ENCODE measurements at places on chromosomes 3 and 15. TPM values are rescaled to one million over a fixed set of nuclear protein-coding genes. Genes with fewer than 3 reads are reported as not detected.
A peak's percentile ranks its signal among the peaks of the same experiment; 100 is the strongest.

DNA sequence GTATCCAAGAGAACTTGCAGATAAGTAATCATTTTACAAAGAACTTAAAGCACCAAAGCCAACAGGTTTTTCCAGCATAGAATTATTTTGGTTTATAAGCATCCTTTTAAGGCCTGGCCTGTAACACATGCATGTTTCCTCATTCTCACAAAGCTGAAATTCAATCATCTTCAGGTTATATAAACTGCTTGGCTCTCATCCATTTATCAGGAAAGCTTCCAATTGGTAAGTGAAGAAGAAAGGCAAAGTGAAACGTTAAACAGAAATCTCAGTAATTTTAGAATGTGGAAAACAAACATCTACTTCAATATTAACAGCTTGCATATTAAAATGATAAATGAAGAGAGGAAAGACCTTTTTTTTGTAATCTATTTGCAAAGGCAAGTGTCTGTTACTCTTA, 1.6 kb downstream of the SERP1 start:
- peak overlapping the region; percentile 89 for H3K4me3 ChIP-seq
- no peaks in the 10 kb centered on the region for H3K36me3 ChIP-seq
- peak overlapping the region; percentile 99 for H3K27ac ChIP-seq
- DNase-seq, result no peak
- no peaks in the 10 kb centered on the region for H3K4me1 ChIP-seq
- H3K27me3 ChIP-seq, result no peaks in the 10 kb centered on the region

DNA sequence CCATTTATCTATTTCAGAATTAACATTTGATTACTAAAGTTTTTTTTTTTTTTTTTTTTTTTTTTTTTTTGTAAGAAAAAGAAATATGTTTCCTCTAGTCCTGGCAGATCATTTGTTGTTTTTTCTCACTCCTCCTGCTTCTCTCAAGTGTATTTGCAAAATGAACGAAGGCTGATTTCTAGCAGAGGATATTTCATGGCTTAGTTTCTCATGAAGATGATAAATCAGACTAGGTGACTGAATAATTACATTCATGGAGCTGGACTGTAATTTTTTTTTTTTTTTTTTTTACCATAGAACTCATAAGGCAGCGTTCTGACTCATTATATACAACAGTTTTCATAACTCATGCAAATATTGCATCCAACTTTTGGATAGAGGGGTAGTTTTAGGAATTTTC, 332.5 kb upstream of the SEMA6D start:
- no peak overlapping the region for H3K4me3 ChIP-seq
- H3K4me1 ChIP-seq, result peaks cover 9% of the 10 kb centered on the region
- no peaks in the 10 kb centered on the region for H3K27me3 ChIP-seq

DNA sequence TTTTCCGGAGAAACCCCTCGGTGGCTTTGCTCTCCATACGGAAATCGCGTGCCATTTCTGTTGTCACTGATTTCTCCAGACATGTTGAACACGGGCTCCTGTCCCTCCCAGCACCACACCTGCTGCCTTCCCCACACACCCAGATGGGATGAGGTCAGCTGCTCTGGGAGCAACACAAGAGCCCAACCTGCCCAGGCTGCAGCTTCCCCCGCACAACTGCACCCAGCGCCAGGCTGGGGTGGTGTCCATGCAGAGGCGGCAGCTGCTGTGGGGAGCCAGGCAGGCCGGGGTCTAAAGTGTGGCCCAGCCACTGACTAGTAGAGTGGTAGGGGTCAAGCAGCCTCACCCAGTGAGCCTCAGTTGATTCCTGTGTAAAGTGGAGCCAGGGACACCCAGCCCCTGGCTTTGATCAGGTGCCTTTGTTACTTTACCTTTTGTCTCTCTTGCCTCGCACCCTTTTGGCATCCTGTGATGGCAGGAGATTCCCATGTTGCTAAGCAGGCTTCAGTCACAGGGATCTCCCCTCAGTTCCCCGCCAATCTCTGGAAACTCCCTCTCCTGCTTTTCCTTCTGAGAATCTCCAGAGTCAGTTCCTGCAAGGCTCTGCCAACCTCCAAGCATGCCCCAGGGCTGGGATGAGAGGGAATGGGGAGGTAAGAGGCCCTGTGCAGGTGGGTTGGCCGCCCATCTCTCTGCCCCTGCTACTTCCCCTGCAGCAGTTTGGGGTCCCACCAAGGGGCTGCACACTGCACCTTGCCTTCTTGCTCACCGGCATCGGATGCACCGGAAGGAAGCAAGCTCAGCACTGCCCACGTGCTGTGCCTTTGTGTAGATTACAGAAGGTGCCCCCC, 91.8 kb upstream of the ALDH1A3 start:
- H3K36me3 ChIP-seq, result no peaks in the 10 kb centered on the region
- H3K4me1 ChIP-seq, result no peaks in the 10 kb centered on the region
- no peaks in the 10 kb centered on the region for H3K27me3 ChIP-seq

DNA sequence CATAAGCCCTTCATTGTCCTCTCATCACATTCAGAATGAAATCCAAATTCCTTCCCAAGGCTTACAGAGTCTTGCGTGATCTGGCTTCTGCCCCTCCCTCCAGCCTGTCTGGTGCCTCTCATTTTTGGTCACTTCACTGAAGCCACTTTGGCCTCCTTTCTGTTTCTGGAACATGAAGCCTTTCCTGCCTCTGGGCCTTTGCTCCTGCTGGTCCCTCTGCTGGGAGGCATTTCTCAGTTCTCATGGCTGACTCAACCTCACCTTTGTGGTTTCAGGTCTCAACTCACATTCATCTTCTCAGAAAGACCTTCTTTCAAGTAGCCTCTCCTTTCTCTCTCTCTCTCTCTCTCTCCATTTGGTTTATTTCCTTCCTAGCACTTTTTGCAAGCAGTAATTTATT, 43.9 kb upstream of the BHLHE40 start:
- H3K4me1 ChIP-seq, result no peaks in the 10 kb centered on the region
- DNase-seq, result no peak
- no peaks in the 10 kb centered on the region for H3K36me3 ChIP-seq

DNA sequence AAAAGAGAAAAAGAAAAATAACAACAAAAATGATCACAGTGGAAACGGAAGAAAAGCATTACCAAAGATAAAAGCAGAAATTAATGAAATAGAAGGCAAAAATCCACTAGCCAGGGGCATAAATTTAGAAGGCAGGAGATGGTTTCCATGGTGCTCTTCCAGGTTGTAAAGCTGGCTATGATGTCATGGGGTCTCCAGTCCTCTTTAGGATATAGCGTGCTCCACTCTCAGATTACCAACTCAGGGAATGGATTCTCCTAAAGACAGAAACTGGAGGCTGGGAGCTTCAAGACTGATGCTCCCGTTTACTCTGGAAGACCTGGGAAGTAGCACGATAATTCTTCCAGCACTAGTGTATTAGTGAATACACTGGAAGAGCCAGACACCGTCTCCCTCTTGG, 10.9 kb upstream of the ULK4 start:
- H3K27ac ChIP-seq, result no peak overlapping the region
- DNase-seq, result no peak
- no peaks in the 10 kb centered on the region for H3K4me1 ChIP-seq
- no peaks in the 10 kb centered on the region for H3K36me3 ChIP-seq
- H3K27me3 ChIP-seq, result no peaks in the 10 kb centered on the region

DNA sequence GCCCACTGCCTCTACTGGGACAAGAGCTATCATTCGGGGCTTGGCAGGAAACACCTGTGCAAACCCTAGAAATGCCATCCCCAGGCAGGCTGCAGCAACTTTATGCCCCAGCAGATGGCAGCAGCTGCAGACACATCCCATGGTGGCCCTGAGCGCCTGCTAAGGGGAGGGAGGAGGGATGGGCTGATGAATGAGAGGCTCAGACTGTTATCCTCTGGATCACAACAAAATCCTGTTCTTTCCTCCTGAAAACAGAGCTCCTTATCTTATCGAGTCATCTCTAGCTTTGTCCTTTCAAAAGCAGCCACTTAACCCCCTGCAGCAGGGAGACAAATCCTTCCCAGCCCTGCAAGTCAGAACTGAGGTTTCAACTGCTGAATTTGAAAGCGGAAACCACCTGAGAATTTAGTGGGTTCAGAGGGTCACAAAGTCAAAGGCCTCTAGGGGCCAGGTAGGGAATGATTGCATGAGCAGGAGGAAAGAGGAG, 90.6 kb upstream of the PROK2 start:
- peak; percentile 74 for DNase-seq
- no peaks in the 10 kb centered on the region for H3K36me3 ChIP-seq
- H3K4me3 ChIP-seq, result no peak overlapping the region
- H3K27me3 ChIP-seq, result no peaks in the 10 kb centered on the region

Gene SLC51A
- not detected for total RNA-seq

GRCh38 chr3:51173518-51174271, 211.4 kb upstream of the MANF start:
- DNase-seq, result no peak
- no peaks in the 10 kb centered on the region for H3K4me1 ChIP-seq
- no peaks in the 10 kb centered on the region for H3K36me3 ChIP-seq
- H3K4me3 ChIP-seq, result no peak overlapping the region

GRCh38 chr3:71784201-71784913, 591 bp downstream of the PROK2 start:
- H3K36me3 ChIP-seq, result no peaks in the 10 kb centered on the region
- peak overlapping the region; percentile 55 for H3K4me3 ChIP-seq
- H3K27ac ChIP-seq, result no peak overlapping the region
- H3K4me1 ChIP-seq, result peaks cover 9% of the 10 kb centered on the region
- H3K27me3 ChIP-seq, result peaks cover 25% of the 10 kb centered on the region

GRCh38 chr3:75260-75659, 121.3 kb upstream of the CHL1 start:
- no peaks in the 10 kb centered on the region for H3K27me3 ChIP-seq
- DNase-seq, result no peak
- H3K4me3 ChIP-seq, result no peak overlapping the region
- H3K27ac ChIP-seq, result no peak overlapping the region
- H3K4me1 ChIP-seq, result no peaks in the 10 kb centered on the region

GRCh38 chr3:194208709-194209108, 72.8 kb downstream of the HES1 start:
- no peaks in the 10 kb centered on the region for H3K36me3 ChIP-seq
- H3K27me3 ChIP-seq, result peaks cover 8% of the 10 kb centered on the region
- H3K27ac ChIP-seq, result no peak overlapping the region
- no peaks in the 10 kb centered on the region for H3K4me1 ChIP-seq
- H3K4me3 ChIP-seq, result no peak overlapping the region
- no peak for DNase-seq

GRCh38 chr3:57952208-57952631, 56.0 kb upstream of the FLNB start:
- no peaks in the 10 kb centered on the region for H3K36me3 ChIP-seq
- peak; percentile 59 for DNase-seq
- H3K4me3 ChIP-seq, result no peak overlapping the region
- peak overlapping the region; percentile 93 for H3K27ac ChIP-seq
- no peaks in the 10 kb centered on the region for H3K27me3 ChIP-seq

DNA sequence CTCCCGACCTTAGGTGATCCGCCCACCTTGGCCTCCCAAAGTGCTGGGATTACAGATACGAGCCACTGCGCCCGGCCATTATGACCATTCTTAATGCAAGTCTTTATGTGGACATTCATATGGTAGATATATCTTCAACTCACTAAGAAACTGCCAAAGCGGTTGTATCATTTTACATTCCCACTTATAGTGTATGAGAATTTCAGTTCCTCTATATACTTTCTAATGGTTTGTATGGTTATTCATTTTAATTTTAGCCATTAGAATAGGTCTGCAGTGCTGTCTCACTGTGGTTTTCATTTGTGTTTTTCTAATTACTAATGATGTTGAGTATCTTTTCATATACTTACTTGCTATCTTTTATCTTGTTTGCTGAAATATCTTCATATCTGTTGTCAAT, 32.5 kb downstream of the TCF12 start:
- H3K27me3 ChIP-seq, result no peaks in the 10 kb centered on the region
- peaks cover 4% of the 10 kb centered on the region for H3K4me1 ChIP-seq
- peaks cover 1% of the 10 kb centered on the region for H3K36me3 ChIP-seq
- no peak for DNase-seq

- no peak overlapping the region for H3K27ac ChIP-seq
- no peak overlapping the region for H3K4me3 ChIP-seq
- H3K27me3 ChIP-seq, result no peaks in the 10 kb centered on the region
- H3K36me3 ChIP-seq, result peaks cover 4% of the 10 kb centered on the region
Measured at GRCh38 chr15:59691194-59691805, 2.2 kb upstream of the BNIP2 start.

GRCh38 chr3:185308126-185308754, 54.4 kb upstream of the EHHADH start:
- no peaks in the 10 kb centered on the region for H3K4me1 ChIP-seq
- H3K27ac ChIP-seq, result no peak overlapping the region
- no peak overlapping the region for H3K4me3 ChIP-seq
- no peaks in the 10 kb centered on the region for H3K27me3 ChIP-seq
- DNase-seq, result no peak
- peaks cover 8% of the 10 kb centered on the region for H3K36me3 ChIP-seq

Gene TLR9
- not detected for total RNA-seq

- DNase-seq, result no peak
- peak overlapping the region; percentile 68 for H3K27ac ChIP-seq
- H3K4me3 ChIP-seq, result no peak overlapping the region
- no peaks in the 10 kb centered on the region for H3K27me3 ChIP-seq
Measured at GRCh38 chr3:24401090-24401810, 93.4 kb downstream of the THRB start.

Gene GOLGA8S
- not detected for total RNA-seq

DNA sequence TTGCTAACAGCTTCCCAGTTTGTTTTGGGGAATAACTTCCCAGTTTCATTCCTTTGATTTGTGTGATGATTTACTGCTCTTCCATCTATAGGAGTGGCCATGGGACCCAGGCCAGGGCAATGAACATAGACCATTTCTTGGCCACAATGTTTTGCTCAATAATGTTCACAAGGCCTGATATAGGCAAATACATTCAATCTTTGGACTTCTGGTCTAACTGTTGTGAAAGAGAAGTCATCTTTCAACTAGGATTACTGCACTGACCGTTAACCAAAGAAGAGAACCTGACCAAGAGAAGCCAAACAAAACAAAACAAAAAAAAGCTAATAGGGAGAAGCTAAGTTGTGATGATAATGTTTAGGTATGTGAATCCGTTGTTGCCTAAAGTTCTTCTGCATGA, 221.8 kb upstream of the SUCLG2 start:
- no peaks in the 10 kb centered on the region for H3K36me3 ChIP-seq
- no peaks in the 10 kb centered on the region for H3K4me1 ChIP-seq
- H3K4me3 ChIP-seq, result no peak overlapping the region

DNA sequence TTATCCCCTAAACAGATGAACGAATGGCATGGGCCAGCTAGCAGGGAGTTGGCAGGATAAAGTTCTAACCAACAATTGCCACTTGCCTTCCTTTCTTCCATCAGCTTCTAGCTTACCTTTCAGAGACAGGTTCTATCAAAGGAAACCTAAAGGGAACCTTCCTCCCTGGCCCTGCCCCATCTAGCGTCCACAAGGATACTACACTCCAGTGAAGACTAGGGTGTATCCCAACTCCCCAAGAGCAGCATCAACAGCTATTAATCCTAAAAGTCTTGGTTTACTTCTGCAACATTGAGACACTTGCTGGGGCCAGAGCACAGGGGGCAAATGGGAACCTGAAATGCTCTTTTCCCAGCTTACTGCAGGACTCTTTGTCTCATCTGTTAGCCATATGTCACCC, 37.0 kb upstream of the TMC3 start:
- H3K4me1 ChIP-seq, result no peaks in the 10 kb centered on the region
- H3K36me3 ChIP-seq, result no peaks in the 10 kb centered on the region
- H3K27ac ChIP-seq, result no peak overlapping the region
- no peaks in the 10 kb centered on the region for H3K27me3 ChIP-seq
- no peak for DNase-seq

Gene CELSR3
- total RNA-seq, result 2.6 TPM

GRCh38 chr15:88100181-88100580, 156.4 kb downstream of the NTRK3 start:
- DNase-seq, result no peak
- H3K36me3 ChIP-seq, result no peaks in the 10 kb centered on the region
- H3K4me3 ChIP-seq, result no peak overlapping the region
- no peaks in the 10 kb centered on the region for H3K4me1 ChIP-seq

Measured in ascending aorta (tissue), 2 donors.